Kidney (tissue), 22 donors: ENCODE measurements at places on chromosomes 11 and 22.

DNA sequence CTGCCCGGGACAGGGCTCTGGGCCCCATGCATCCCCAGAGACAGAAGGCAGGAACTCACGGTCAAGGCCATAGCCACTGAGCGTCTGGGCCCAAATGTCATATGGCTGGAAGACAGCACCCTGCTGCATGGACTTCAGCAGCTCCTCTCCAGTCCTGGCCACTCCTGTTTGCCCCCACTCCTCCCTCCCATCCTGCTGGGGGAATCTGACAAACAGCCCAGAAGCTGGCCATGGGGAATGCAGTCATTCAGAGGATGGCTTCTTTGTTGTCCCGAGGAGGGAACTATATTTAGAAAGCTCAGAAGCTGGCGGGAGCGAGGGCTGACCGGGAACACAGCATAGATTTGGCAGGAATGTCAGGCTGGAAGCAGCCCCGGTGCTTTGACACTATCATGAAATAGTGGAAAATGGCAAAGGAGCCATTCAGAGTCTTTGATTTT, 35.0 kb downstream of the DKK3 start:
- peak; percentile 37 for DNase-seq

DNA sequence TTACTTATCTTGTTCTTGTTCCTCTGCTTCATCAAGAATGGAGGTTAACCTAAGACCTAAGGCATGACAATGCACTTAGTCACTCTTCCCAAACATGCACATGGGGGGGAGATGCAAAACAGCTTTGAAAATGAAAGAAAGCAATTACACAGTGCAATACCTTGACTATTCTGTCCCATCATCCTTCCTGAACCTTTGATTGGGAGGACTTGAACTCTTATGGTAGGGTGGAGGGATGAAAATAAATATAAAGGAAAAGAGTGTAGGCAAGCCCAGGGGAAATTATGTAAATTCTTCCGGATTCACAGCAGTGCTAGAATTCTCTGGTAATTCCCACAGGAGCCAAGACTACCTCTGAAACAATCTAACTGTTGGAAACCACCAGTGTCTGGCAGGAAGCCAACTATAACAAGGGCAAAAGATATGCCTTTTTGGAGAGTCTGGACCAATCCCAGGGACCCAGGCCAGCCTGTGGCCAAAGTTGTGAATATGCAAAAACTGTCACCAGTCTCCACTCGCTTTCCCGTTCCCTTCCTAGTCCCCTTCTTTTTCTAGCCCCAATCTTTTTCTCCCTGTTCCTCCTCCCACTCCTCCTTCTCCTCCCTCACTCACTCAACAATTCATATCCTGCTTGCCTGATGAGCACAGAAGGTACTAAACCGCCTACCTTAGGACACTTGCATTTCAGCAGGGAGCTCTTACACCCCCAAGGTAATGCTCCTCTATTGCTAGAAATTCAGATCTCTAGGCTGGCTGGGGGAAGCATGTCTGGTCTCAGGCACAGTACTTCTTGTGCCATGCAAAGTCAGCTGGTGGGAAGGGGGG, 2.5 kb upstream of the RCN1 start:
- no peak for DNase-seq

DNA sequence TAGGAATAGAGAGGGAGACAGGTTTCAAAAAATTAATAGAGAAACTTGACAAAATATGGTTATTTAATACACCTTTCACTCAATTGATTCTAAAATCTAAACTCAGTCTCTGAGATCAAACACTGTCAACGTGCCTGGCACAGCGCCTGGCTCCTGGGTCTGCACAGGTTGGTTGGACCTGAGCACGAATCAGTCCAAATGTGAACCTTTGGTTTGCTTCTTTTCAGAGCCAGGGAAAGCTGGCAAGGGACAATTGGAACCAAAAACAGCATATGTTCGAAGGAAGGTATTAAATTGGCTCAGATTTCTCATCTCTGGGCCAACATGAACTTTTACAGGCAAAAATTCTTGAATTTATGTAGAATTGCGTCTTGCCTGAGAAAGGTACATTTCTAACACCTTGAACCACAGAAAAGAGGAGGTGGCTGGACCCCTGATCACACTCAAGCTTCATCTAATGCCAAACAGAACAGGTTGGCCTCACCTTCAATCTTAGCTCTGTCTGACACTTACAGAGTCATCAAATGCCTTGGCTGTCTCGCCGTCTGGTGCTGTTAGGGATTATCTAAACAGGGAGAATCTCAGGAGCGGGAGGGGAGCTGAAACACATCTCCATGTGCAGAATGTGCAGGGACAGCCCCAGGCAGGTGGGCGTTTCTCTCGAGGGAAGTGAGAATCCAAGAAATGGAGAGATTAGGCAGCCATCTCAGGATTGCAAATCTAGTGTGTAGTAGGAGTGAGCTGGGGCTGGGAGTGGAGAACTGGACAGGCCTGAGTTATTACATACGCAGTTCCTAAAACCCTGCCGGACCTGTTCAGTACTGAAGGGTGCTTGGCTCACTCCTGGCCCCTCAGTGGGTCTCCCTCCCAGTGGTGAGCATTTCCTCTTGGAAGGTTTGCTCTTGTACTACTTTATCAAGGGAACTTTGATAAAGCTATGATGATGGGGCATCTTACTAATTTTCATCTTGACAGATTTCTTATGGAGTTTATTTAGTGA, 442.2 kb upstream of the B3GAT1 start:
- DNase-seq: no peak

GRCh38 chr22:19760951-19761724, 560 bp downstream of the TBX1 start:
- no peak for DNase-seq

GRCh38 chr22:28438183-28438768, 241.4 kb downstream of the TTC28 start:
- DNase-seq: no peak

DNA sequence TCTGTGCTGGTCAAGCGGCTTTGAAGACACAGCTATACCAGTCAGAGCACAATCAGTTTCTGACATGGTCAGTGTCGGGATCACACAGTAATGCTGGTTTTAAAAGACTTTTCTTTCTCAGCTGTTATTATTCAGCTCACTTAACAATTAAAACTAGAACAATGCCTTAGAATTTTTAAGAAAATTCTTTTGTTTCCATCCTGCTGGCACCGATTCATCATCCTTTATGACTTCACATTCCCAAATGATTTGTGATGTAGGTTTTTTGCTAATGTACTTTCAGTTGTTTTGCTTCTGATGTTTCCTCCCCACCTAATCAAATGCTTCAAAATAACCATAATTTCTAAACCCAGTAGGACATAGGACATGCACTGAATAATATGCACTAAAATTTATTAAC, 34.5 kb upstream of the OLFML1 start:
- DNase-seq: no peak

DNA sequence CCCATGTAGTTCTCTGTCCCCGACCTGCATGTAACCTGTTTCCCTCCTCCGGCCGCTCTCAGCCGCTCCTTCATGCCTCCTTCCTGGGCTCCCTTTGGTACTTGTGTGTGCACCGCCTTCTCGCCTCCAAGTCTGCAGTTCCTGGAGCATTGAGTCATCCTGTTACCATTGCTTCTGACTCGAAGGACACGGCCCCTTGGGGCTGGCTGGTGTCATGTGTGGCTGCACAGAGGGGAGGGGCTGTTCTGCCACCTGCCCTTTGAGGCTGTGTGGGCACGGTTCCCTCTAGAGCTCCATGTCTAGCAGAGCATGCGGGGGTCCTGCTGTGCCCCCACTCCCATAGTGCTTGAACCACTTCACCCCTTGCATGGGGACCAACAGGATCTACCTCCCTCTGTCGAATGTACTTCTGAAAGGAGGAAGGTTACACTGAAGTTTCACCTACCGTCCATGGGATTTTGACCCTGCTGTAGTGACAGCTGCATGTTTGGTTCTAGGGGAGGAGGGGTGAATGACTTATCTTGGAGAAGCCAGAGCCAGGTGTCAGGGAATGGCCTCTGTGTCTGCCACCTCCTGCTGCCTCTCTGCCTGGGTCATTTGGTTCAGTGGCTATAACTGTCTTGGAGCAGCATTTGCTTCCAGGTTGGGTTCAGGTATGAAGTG, 39.6 kb downstream of the BCR start:
- peak; percentile 47 for DNase-seq

DNA sequence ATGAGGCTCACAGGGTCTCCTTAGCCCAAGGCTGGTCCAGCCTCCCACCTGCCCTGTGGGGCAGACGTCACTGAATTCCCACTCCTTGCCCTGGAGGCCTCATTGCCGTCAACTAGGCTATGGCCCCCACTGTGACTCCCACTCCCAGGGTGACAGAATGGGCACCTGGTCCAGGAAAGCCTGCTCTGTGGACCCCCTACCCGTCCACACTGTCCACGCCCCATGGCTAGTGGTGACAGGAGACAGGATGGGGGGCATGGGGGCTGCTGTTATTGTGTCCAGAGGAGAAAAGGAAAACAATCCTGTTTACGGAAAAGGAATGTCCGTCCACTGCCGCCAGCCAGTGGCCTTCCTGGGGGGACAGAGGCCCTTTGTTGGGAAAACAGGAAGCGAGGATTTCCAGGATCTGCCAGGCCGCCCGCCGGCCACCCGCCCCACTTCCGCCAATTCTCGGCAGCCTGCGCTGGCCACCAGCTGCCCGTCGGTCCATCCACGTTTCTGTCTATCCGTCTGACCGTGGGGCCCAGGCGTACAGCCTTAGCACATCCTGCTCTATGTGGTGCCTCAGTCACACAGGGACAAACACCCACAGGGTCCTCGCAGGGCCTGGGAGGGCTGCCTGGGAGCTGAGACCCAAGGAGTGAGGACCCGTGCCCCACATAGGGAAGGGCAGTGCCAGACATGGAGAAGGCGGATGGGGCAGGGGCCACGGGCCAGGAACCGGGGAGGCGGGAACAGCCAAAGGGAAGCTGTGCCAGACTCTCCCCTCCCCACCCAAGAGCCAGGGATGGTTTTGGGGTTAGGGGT, 19.5 kb downstream of the CRELD2 start:
- DNase-seq: no peak

DNA sequence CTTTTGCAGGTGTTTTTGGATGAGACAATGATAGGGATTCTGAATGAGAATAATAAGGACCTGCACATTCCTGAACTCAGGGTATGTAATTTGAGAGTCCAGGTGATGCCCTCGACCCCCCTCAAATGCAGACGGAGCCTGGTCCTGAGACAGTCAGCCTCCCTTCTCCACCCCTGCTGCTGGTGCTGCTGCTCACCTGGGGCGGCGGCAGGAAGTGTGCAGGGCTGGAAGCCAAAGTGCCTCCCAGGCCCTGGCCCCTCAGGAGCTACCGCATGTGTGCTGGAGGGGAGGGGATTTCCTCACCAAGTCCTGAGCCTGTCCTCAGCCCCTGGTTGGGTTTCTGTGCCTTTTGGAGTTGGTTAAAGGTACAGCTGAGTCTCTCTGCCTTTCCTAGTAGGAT, 19.0 kb upstream of the GLB1L2 start:
- no peak for DNase-seq

GRCh38 chr22:35754761-35755160, 37.1 kb downstream of the APOL5 start:
- no peak for DNase-seq

- DNase-seq: peak; percentile 94
Measured at GRCh38 chr11:73321604-73322381, 13.7 kb downstream of the ARHGEF17 start.

DNA sequence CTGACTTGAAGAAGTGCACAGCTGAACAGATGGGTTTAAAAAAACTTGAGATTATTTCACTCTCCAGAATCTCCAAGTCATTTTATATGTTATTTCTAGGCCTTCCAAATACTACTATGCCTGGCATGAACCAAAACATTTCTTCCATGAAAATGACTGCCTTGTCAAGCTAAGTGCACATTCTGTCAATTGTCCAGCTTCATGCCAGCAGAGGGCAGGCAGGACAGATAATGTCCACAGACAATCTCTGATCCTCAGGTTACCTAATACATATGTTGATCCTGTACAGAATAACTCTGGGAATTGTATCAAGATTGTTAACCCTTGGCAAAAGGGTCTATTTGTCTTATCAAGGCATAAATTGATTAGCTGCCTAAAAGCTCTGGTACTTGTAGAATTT, 229.5 kb downstream of the AASDHPPT start:
- no peak for DNase-seq

DNA sequence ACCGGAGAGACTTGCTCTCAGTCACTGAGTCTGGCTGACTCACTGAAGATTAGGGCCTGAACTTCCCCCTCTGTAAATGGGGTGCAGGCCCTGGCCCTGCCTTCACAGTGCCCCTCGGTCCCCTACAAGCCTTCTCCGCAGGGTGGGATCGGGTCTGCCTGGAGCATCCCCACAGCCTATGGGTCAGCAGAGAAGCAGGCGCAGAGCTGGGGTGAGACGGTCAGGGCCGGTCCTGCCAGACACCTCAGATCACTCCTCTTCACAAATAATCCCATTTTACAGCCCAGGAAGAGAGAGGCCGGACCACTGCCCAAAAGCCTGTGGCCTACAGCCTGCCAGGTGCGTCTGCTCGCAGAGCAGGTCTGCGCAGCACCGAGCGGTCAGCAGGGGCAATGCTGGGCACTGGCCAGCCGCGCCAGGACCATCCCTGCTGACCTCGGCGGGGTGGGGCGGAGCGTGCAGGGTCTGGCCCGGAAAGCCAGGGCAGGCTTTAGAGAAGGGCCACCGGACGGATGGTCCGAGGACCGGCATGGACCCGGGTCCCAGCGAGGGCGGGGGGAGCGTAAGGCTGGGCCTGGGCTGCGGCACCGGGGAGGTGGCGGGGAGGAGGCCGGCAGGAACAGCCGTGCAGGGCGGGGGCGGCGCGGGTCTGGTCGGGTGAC, 522 bp upstream of the SEPTIN5 start:
- DNase-seq: peak; percentile 73

DNA sequence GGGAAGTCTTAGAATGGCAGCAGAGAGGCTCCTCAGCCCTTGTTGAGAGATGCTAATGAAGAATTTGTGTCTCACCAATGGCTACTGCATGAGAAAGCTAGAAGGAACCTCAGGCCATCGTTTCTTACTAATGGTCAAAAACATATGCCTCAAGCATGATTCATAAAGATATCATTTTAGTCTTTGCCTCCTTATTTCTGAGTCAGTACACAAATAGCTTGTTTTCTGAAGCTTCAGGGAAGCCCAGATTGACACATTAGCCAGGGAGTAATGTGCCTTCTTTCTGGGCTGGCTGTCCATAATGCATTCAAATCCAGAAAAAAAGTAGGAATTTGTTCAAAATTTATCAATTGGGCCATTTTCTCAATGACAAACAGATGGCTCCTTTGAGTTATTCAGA, 169.4 kb upstream of the ZBED5 start:
- DNase-seq: no peak

DNA sequence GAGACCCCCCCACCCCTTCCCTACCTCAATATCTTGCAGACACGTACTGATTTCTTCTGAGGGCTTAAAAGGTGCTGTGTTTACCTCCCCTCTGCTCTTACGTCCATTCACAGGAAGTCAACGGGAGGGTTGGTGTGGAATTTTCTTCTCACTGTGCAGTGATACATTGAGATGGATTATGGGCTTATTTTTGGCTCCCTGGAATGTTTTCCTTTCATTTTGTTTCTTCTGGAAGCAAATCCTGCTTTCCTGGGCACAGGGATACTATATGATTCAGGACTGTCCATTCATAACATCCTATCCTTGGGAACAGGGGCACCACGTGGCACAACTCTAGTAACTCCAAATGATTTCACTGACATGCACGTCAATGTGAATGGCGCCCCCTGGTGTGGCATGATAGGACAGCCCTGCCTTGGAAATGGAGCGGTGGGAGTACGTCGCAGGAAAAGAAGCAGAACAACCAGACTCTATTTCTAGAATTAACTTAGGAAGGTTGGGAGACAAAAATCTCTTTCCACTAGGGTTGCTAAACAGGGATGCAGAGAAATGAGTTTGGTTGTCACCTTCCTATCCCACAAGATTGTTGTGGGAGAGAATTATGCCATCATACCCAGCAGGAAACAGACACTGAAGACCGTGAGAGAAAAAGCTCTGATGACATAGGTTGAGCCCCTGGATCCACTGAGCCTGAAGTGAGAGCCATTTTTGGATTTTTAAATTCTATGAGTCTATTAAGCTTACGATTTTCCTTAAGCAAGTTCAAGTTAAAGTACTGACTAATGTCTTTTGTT, 146.5 kb upstream of the RAG2 start:
- peak; percentile 58 for DNase-seq
